DND-41 (cell line): ENCODE measurements at places on chromosomes 2 and 18.

DNA sequence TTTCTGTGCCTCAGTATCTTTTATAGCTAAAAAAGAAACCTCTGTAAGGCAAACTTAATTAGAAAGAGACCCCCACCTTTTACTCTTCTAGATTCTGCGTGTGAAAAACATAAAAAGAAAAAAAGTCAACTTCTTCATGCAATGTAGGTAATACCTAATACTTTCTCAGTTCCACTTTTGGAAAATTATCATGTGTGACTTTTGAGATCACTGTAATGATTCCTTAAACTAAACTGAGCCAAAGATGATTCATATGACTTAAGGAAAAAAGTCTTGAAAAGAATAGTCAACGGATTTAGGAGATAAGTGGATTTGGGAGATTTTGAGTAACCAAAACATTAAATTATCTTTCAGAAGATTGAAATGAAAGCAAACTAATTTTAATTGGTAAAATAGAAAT lies 48.9 kb downstream of the PLEKHA3 start:
- DNase-seq, result no peak

DNA sequence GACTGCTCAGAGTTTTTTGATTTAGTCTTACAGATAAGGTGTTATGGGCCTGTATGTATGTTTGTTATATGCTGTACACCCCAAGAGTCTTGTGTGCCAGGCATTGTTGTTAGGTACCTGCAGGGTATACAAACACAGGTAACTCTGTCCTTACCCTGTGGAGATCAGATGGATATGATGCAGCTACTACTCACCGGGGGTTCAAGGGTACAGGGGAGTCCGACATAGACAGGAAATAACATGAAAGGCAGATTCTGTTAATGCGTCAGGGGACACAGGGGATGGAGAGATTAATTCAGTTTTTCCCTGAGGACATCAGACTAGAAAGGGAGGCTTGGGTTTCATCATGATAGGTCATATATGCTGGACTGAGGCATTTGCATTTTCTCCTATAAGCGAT lies 31.3 kb downstream of the TRAK2 start:
- no peak for DNase-seq

DNA sequence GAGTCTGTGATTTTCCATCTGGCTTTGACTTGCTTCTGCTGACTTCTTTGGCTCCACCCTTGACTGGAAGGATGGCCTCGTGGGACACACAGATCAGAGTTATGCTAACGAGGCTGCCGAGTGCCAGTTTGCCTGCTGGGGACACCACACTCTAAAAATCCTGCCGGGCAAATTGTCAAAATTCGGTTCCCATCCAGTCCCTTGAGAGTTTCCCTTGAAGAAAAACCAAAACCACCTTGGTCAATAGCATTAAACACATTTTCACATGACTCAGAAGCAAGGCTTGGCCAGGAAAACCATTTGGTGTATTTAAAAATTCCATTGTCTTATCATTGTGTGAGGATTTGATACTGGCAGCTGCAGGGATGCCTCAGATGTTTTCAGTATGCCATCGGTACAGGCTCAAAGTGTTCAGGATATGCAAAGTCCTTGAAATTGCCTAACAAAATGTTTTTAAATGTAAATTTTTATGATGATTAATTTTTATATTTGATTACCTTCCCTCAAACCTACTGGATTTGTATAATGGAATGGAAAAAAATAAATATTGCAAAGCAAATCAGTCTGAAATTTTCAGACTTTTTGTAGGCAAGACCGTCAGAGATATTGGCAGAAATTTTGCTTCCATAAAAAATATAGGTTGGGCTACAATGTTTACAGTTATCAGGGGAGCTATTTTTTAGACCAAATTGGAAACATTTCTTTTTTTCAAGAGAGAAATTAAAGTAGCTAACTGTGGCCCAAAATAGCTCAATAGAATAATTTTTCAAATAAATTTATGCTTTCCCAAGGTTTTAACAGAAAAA lies 41.6 kb downstream of the KCNE4 start:
- DNase-seq, result no peak

DNA sequence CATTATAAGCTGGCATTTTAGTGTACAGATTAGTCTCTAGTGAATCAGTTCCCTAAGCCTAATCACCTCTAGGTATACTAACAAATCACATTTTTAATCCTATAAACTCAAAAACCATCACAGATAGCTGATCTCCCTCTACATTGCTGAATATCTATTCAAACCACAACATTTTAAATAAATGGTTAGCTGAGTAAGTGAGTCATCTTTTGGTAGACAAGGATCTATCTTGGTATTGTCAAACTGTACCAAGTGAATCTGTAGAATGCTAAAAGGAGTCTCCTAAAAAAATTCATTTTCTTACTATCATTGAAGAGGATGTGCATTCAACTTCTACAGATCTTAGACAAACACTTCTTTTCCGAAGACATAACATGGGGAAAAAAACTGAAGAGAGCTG lies 40.7 kb downstream of the INO80D start:
- DNase-seq, result no peak
